ENCODE measurements at places on chromosomes 1 and 21.

DNA sequence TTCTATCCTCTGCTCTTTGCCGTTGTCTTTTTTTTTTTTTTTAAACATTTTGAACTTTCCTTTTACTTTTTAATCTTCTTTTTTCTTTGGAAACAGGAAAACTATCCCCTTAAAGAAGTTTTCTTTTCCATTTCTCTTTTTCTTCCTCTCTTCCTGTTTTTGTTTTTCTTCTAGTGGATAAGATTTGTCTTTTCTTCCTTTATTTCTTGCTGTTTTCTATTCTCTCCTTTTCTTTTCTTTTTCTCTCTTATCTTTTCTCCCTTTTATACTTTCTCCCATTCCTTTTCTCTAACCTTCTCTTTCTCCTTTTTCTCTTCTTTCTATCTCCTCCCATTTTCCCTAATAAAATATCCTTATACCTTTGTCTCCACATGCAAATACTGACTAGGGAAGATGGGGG is 46.2 kb downstream of the PEX14 start:
- no peak for DNase-seq

DNA sequence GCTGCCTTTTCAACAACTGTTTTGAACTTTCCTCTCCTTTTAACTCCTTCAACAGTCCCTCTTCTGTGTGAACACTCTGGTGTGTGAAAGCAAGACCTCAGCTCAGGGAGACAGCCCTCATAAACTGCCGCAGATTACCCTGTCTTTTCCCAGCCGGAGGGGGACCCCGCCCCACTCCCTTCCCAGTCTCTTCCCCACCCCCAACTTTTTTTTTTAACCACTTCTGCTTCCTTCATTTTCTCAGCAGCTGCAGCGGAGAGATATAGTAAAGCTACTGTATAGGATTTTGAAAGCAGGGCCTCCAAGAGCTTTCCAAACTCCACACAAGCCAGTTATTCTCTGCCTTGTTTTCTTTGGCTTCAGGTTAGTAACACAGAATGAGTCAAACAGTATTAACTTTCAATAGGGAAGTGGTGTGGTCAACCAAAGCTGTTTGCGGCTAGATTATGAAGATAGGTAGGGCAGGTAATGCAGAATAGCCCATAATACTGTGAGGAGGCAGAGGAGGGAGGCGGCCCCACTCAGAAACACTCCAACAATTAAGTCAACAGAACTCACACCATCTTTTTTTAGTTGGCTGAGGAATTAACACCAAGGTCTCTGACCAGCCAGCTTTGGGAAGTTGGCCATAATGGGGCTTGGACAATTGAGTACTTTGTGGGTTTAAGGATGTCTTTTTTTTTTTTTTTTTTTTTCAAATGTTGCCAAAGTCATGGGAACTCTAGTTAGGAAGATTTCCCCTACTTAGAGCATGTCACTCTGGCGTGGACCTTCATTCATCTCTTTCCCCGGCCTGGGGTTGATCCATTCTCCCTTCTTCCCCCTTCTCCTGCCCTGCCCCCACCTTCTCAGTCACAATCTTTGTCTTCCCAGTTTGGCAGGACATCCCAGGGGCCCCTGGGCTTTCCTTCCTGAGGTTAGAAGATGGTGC is 177.0 kb downstream of the CLIC6 start:
- DNase-seq = no peak

DNA sequence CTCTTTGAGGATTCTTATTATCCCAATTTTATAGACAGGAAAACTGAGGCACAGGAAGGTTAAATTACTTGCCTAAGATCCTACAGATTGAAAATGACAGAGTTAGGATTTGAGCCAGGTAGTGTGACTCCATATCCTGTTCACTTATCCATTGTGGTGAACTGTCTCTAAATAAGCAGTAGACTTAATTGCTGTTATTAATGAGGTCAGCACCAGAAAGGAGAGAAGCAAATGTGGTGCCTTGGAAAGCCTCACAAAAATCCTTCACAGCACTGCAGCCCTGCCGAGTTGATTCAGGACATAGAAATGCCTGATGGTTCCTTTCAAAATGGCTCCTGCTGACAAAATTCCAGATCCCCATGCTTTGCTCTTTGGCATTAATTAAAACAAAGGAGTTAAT is 193.3 kb upstream of the BEND5 start:
- no peak for DNase-seq

GRCh38 chr1:80565406-80565805 is 1235.3 kb upstream of the ADGRL2 start:
- no peak for DNase-seq

GRCh38 chr1:228685081-228685660 is 50.1 kb upstream of the RHOU start:
- DNase-seq = no peak

DNA sequence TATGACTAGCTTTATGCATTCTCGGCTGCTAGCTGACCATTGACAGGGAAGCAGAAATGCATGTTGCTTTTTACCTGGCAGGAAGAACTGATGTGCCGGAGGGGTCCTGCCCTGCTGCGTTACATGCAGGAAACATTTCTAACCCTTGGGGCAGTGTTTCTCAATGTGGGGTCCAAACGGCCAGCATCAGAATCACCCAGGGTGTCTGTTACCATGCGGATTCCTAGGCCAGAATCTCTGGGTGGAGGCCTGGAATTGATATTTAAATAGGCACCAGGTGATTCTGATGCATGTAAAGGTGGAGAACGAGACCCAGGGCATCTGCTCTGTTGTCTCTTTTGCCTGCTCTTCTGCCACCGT is 182.7 kb downstream of the PCP4 start:
- DNase-seq = no peak

GRCh38 chr1:60069691-60070090 is 3.9 kb downstream of the C1orf87 start:
- DNase-seq = no peak

DNA sequence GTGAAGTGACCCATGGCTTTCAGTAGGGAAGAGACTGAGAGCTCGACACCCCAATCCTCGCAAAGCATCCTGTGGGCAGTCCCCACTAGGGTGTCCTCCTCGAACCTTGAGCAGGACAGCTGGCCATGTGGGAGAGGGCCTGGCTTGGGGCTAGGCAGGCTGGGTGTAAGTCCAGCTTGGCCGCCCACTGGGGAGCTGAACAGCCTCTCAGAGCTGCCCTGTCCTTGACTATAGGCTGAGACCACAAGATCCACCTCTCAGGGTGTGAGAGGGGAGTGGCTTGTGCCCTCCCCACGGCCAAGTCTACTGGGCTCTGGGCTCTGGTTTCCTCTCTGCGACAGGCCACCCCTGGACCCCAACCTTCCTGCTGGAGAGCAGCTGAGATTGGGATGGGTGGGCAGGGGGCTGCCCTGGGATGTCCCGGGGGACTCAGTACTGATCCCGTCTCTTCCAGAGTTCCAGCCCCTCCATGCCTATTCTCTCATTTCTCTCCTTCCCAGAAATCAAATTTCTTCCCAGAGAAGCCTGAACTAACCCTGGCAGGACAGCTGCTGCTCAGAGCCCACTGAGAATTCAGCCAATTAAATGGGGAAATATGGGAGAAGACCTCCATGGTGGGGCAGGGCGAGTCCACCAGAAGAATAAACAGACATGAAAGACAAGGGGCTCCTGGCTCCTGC is 282.9 kb downstream of the PTPRU start:
- DNase-seq = no peak

DNA sequence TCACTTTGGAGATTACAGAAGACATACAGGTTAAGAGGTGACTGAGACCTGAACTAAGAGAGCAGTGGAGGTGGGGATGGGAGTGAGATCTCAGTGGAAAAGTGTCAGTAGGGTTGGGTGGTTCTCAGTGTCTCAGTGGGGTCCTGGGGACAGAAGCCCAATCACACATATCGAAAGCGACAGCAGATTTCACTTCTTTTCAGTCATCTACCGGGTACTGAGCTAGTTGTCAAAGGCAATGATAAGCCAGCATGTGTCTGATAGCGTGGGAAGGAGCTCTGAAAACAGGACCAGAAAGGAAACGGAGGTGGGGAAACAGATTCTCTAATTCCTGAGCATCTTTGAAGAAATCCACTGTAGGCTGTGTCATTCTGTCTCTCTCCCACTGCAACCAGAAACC is 59.5 kb downstream of the RHOU start:
- DNase-seq = no peak

- DNase-seq = no peak
Measured at GRCh38 chr1:245869847-245870246, 637.2 kb downstream of the SMYD3 start.

GRCh38 chr1:64060611-64061302 is 142.7 kb upstream of the UBE2U start:
- DNase-seq = no peak

DNA sequence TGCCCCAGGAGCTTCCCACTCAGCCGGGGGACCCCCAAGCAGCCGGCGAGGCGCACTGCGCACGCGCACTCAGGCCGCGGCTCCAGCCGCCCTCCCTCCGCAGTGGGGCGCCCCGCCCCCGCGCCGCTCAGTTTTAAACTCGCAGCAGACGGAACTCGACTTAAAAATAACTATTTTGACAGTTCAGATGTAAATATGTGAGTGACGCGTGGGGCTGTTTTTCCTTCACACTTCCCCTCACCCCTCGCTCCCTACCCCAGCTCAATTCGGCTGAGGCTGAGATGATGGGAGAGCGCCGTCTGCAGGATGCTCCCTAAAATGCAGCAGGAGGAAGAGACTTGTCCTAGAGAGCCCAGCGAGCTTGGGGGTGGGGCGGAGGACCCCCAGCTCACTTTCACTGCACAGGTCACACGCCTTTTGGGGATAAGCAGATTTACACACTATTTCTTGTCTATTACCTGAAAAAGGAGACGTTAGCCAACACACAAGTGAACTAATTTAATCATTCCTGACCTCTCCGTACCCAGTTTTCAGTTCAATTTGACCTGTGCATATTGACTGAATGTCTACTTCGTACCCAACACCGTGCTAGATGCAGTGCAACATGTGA is 8.9 kb upstream of the LEMD1 start:
- DNase-seq = no peak

DNA sequence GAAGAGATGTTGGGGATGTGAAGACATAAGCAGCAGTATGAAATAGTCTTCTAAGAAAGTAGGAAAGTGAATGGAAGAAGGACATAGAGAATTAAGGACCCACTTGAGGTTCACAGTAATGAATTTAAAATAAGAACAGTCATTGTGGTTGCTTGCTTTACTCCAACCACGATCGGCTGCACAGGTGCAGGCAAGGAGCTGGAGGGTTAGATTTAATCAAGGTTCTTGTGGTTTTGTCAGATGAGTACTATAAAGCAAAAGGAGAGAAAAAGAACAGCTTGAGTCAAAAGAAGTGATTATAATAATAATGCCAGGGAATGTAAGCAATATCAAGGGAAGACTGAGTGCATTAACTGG is 46.1 kb upstream of the RBM34 start:
- no peak for DNase-seq

- DNase-seq = no peak
Measured at GRCh38 chr1:166875302-166875733, 746 bp downstream of the TADA1 start.

DNA sequence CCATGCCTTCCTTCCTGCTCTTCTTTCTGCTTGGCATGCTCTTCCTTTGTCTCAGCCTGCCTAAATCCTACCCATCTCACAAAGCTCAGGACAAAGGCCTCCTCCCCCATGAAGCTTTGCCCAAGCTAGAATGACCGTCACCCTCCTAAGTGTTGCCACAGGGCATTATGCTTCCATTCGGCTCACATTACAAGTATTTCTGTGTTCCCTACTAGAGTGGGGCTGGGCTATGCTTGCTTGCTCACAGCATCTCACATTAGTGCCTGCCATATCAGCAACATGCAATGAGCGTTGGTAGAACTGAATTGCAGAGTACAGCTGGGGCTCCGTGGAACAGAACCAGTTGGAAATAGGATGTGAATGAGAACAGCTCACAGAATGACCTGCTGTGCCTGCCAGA is 82.8 kb downstream of the CD58 start:
- DNase-seq = no peak

DNA sequence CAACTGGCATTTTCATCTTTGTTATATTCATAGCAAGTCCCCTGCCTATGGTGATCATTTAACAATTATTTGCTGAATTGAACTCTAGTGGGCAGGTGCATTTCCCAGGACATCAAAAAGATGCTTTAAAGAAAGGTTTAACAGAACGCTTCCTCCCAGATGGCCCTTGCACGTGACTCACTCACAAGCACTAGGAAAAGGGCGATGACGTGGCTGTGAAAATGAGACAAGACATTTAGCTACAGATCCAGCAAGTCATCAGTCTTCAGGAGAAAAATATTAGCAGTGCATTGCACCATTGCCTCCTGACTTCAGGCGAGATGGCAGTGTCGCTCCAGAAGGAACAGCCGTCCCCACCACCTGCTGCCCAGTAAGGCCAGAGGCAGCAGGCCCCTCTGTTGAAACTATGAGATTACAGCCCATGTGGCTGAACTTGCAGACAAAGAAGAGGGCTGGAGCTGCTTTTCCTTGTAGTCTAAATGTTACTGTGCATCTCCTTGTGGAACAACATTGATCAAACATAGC is 37.2 kb downstream of the DSCAM start:
- no peak for DNase-seq

GRCh38 chr1:200628223-200628881 is 7.8 kb upstream of the KIF14 start:
- DNase-seq = no peak

GRCh38 chr21:15706696-15707095 is 23.1 kb upstream of the USP25 start:
- no peak for DNase-seq

- no peak for DNase-seq
Measured at GRCh38 chr1:168976267-168976666, 130.2 kb upstream of the ATP1B1 start.

GRCh38 chr1:228810878-228811711 is 75.8 kb downstream of the RHOU start:
- no peak for DNase-seq

DNA sequence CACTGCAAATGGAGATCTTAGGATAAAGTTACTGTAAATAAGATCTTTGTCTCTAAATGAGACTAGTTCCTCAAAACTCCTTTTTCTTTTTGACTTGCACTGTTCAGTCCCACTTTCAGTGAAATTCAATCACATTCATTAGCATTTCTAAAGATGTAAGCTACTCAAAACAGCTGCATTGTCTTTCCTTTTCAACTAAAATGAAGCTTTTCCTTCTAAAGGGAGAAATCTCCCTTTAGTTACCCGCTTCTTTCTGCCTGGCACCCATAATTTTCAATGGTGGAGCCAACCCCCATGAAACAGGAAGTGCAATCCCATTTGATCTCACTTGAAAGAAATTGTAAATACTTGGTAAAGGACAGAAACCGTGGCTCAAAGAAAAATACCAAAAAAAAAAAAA is 387.4 kb upstream of the PKN2 start:
- DNase-seq = no peak

- DNase-seq = no peak
Measured at GRCh38 chr21:38067086-38067739, 151.0 kb upstream of the KCNJ6 start.

Measured in D721Med (cell line).